Upper lobe of left lung (tissue), 6 donors: ENCODE measurements at places on chromosomes 11 and 22.

- DNase-seq = no peak
These were observed 13.3 kb upstream of the MB start for GRCh38 chr22:35630387-35630793.

- no peak for DNase-seq
These were observed 4.2 kb downstream of the SLC25A1 start for GRCh38 chr22:19174106-19175025.

- DNase-seq = no peak
These were observed 116.7 kb upstream of the LARGE1 start for GRCh38 chr22:34036931-34037330.

DNA sequence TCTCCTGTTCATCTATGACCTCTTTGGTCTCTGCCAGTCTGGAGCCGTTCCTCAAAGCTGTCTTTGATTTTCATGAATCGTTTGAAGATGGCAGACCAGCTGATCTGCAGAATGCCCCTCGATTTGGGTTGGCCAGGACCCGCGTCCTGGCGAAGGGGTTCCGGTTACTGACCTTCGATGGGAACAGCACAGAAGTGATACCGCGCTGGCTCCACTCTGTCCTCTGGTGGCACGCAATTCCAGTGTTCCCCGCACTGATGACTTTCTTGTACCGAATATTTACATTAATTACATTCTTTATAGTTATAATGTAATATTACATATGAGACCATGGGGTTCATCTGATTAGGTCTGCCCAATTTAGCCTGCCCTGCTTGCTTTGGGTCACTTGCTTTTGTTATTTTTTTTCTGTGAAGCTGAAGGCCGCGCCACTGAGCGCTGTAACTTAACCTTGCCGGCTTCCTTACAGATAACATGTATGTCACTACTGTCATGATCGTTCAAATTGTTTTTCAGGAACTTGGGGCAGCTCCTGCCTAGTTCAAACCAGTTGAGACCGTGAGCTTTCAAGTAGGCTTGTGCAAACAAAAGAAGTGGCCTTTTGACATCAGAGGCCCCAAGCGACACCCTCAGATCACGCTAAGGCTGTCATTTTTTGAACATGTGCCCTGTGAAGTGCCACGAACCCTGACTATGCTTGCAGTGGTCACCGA, 4.1 kb upstream of the USP18 start:
- peak; percentile 42 for DNase-seq

GRCh38 chr22:35559354-35560005, 18.8 kb downstream of the RASD2 start:
- no peak for DNase-seq

DNA sequence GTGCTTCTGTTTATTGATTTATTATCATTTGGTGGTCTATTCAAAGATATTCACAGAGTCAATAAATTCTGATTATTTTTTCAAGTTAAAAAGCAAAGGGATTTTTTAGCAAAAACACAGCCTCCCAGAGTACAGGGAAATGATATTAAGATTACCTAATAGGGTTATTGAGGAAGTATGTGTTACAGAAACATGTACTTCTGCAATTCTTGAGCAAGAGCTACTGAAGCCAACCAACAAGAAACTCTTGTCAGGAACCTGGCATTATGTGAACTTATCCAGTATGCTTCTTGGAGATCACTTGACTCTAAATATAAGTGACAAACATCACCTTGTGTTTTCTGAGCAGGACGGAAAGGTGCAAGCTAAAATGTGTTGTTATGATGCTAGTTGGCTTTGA, 42.0 kb upstream of the CARD18 start:
- no peak for DNase-seq

GRCh38 chr11:119673052-119673758, 55.8 kb downstream of the NECTIN1 start:
- DNase-seq = no peak
